ENCODE measurements at places on chromosomes 3 and 15.

DNA sequence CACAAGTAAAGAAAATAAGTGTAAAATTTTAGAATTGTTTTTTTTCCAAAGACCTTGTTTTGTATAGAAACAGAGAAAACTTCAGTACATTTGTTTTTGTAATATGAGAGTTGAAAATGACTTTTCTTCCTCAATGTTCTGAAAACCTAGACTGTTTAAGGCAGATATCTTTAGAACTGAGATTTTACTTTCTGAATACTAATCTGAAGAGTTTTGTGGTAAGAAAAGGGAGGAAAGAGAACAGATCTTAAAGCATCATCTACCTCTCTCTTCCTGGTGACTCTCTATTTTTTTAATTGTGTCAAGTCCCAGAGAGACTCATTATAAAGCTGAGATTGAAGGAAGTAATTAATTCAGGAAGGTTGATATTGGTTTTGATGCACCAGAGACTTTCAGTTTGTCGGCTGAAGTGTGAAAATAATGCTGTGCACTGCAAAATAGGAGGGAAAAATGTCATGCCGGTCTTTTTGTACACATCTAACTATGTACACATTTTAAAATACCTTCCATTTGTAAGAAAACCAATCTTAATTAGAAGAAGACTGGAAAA is 142.1 kb upstream of the NAALADL2 start:
- DNase-seq, result no peak

DNA sequence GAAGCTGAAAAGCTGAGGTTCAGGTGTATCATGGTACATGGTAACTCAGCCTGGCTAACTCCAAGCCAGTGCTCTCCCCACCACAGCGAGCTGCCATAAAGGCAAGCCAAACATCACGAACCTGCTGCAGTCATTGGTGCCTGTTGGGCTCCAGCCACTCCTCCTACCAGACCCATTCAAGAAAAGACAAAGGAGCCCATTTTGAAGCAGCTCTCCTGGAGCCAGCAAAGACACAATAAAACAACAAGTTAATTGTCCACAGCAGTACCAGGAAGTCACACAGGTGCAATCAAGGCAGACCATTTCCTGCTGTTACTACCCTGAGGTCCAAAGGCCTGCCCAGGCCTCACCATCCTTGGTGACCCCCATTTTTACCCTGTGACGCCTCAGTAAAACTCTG is 77.6 kb downstream of the DAPK2 start:
- DNase-seq, result no peak

DNA sequence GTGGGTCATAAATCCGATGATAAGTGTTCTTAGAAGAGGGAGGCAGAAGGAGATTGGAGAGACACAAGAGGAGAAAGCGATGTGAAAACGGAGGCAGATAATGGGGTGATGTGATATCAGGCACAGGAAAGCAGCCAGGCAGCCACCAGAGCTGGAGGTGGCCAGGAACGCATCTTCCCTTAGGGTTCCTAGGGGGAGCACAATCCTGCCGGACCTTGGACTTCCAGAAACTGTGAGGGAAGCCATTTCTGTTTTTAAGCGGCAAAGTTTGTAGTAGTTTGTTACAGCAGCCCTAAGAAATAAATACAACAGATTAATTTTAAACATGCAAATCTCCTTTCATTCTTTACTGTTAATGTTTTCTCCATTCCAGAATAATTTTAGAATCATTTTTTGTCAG is 259.9 kb upstream of the TMC3 start:
- no peak for DNase-seq

GRCh38 chr3:186724911-186725310 is 7.8 kb downstream of the KNG1 start:
- no peak for DNase-seq

DNA sequence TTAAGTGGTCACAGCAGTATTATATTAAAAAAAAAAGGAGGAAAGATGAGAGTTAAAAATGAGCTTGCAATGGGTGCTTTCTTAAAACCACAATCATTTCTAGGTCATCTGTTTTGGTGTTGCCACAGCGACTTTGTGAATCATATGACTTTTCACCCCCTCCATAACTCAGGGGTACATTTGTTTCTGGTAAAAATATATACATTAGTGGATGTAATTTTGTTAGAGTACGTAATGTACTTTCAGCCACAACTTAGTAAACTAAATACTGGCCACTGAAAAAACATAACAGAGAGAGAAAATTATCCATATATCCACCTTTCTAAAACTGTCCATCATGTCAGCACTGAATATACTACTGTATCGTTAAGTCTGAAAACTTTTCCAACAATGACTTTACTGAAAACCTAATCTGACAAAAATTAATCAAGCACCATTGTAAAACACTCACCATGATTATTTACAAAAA is 3.4 kb downstream of the ANKRD28 start:
- peak; percentile 54 for DNase-seq

DNA sequence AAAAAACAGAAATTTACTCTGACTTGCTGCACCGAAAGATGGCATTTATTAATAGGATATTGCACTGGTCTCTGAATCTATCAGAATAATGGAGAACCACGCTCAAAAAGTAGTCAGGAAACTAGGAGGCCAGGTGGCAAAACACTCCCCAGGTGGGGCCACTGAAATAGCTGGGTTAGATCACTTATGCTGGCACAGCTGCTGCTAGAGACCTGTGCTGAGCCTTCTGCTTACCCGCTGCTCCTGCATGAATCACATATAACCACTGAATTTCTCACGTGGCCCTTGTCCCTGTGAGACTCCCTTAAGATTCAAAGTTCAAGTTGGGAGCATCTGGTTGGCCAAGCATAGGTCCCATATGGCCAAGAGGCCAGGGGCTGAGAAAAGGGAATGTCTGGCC is 66.0 kb upstream of the OXTR start:
- no peak for DNase-seq

- DNase-seq, result no peak
Observed at GRCh38 chr3:172106037-172106954, 66.9 kb downstream of the FNDC3B start.

DNA sequence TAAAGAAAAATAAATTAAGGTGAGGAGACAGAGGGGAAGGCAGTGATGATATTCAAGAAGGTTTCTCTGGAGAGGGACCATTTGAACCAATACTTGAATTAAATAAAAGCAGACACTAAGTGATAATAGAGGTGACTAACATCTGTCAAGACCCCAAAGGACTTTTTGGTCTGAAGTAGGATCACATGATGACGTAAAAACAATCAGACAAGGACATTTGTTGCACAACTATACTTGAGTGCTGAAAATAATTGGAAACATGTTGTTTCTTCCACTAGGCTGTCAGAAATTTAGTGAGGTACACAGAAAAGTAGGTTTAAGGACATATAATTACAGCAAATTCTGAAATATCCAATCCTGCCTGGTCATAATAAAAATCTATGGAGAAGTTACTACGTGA is 179.5 kb downstream of the WNT5A start:
- no peak for DNase-seq

DNA sequence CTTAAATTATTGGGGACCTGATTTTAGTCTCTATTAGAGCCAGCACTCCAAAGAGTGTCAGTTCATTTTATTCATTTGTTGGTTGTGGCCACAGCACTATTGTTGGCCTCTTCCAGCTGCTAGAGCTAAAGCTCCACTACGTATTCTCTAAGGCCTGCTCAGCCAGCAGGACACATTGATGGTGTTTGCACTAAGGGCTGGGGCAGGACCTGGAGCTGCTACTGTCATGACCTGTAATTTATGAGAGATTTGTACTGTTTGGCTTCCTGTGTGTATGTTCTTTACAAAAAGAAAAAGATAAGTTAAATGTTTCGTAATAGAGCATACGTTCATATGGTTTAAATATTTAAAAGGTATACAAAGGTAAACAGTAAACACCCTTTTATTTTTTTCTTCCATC is 8.1 kb downstream of the GFM1 start:
- no peak for DNase-seq

DNA sequence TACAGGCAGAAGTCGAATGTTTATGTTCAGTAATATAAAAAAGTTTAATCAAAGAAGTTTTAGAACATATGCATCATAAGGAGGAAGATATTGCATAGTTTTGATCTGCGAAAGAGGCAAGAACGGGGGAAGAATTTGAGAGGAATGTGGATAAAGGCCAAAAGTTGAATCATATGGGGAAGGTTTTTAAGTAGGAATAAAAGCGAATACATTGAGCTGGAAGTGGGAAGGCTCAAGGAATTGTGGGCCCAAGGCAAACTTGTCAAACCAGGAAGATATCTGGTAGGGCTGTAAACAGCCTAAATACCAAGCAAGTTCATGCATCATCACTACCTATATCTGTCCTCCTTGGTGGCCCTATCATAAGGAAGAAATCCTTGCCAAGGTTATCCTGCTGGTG is 186.9 kb downstream of the MAGI1 start:
- DNase-seq, result no peak

All from inflammatory macrophage (primary cell).